Globus pallidus (tissue), 1 donor: ENCODE measurements at places on chromosomes 7 and 10.
A peak's percentile ranks its signal among the peaks of the same experiment; 100 is the strongest.

DNA sequence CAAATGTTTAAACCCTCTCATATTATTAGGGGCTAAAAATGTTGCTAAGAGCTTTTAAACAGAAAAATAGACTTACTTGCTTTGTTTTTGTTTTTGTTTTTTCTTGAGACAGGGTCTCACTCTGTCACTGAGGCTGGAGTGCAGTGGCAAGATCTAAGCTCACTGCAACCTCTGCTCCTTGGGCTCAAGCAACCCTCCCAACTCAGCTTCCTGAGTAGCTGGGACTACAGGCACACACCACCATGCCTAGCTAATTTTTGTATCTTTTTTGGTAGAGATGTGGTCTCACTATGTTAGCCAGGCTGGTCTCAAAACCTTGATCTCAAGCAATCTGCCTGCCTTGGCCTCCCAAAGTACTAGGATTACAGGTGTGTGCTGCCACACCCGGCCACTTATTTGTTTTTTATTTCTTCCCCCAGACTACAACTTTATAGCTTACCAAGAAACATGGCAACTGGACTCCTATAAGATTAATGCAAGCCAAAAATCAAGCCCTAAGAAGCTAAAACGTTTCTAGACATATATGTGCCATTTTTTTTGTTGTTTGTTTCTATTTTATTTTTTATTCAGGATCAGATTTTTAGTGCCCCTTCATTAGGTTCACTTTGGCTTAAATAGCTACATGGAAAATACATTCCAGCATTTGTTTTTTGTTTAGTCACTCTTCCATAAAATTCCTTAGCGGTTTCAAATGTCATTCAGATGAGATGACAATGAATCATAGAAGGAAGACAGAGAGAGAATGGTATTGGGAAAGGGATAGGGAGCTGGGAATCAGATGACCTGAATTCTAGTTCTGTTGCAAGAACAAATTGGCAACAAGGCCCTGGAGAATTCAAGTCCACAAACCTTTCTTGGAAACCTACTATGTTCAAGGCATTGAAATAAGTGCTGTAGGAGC, 163.4 kb upstream of the MKLN1 start:
- no peak for DNase-seq

- no peak for DNase-seq
Measured at GRCh38 chr7:44853391-44853790, 5.5 kb upstream of the H2AZ2 start.

- peak; percentile 49 for DNase-seq
Measured at GRCh38 chr7:12570534-12571461, at the start of gene SCIN. SCIN (plus strand) TSS chr7:12570720; CDS start chr7:12570787, 67 bp downstream.

GRCh38 chr10:133277277-133277992, 767 bp upstream of the ADAM8 start:
- DNase-seq: no peak

- no peak for DNase-seq
Measured at GRCh38 chr10:78319841-78320240, 286.2 kb downstream of the RPS24 start.

DNA sequence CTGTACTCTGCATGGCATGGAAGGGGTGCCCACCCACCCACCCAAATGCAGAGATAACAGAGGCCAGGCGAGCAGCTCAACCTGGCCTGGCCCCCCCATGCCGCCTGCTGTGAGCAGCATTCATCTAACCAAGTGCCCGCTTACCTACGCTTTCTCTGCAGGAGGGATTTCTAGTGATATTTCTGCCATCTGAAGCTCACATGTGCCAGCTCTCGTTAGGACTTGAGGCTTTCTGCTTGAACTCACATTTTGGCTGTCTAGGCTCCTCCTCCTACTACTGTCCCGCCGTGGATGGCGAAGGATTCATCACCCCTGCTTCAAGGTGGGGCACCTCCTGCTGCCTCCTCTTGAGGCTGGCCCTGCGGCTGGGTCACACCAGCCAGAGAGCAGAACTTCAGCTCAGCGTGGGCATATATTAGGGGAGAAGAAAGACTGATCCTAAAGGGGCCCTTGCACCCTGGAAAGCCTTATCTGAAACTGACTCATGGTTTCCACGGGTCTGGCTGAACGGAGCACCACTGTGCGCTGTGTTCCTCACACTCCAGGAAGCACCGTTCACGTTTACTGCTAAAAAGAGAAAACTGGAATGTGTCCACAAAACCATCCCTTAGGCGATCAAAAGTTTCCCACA, 45.5 kb downstream of the CTBP2 start:
- no peak for DNase-seq

- DNase-seq: no peak
Measured at GRCh38 chr7:94687076-94687475, 31.1 kb upstream of the SGCE start.

- DNase-seq: no peak
Measured at GRCh38 chr7:26675143-26675887, 189.1 kb downstream of the SKAP2 start.

- DNase-seq: peak; percentile 42
Measured at GRCh38 chr7:107501593-107501992, 31.7 kb downstream of the GPR22 start.

- DNase-seq: no peak
Measured at GRCh38 chr7:74554178-74554577, 100.5 kb downstream of the GTF2IRD1 start.

- DNase-seq: no peak
Measured at GRCh38 chr7:110484356-110484755, 606.6 kb upstream of the LRRN3 start.

DNA sequence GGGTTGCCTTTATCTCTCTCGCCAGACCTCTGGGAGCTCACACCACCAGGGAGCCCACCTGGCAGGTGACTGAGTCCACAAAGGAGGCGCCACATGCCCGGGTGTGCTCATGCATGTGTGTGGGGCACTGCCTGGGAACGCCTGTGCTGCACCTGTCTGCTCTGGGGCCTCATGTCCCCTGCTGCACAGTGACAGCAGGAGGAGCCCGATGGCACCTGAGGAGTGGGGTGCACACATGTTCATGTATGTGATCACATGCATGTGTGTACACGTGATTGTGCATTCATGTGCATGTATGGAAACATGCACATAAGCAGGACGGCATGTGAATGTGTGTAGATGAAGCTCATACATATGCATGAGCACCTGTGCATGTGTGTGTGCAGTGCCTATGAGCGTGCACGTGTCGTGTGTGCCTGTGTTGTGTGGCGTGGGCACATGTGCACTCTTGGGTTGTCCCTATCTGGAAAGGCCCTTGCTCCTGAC, 22.0 kb downstream of the YKT6 start:
- no peak for DNase-seq

- no peak for DNase-seq
Measured at GRCh38 chr7:93239824-93240223, 7.7 kb downstream of the VPS50 start.

GRCh38 chr7:156019776-156020565, 207.7 kb upstream of the SHH start:
- DNase-seq: no peak

GRCh38 chr10:104472957-104473745, 119.5 kb downstream of the CFAP58 start:
- DNase-seq: no peak

- no peak for DNase-seq
Measured at GRCh38 chr7:129279757-129280156, 54.9 kb downstream of the AHCYL2 start.

GRCh38 chr7:130151591-130152492, 53.4 kb downstream of the TMEM209 start:
- no peak for DNase-seq

DNA sequence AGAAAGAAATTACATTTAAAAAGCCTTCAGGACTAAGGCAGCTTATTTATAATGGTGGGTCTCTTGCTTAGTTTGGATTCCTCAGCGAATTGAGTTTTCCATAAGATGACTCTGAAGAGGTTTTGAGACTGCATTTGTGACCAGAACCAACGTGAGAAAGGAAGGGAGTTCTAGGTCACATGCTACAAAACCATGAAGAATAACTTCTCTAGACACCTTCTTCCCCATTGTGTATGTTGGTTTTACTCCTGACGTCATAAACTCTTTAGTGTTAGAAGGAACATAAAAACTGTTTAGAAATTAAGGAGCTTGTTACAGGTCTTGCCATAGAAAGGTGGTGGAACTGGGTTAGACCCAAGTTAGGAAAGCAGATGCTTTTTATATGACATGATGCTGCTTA, 11.1 kb downstream of the PTPN12 start:
- no peak for DNase-seq

GRCh38 chr7:133836666-133837065, 290.5 kb upstream of the LRGUK start:
- DNase-seq: no peak

DNA sequence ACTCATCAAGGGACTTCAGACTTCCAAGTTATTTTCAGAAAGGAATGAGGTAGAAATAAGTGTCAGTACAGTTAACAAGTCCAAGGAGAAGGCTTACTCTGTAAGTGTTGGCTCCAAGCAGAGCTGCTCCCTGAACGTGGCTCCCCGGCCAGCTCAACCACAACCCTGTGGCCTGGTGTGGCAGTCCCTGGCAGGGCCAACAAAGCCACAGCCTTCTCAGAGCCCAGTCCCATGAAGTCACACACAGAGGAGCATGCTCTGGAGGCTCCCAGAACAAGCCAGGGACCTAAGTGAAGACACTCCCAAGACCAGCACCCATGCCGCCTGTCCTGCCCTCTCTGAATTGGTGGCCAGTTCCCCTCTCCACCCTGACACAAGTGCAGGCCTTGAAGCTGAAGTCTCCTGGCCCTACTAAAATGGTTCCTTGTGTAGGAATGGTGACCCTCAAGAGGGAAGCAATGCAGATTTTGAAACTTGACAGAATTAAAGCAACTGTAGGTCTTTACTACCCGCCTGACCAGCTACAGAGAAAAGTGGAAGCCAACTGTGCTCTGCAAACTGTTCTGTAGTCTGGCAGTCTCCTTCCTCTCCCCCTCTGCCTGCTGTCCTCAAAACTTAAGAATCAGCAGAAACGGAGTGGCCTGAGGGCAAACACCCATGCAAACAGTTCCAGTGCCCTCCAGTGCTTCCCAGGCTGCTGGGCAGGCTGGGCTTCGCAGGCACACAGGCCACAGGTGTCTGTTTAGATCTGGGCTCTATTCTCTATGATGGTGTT, 51.1 kb downstream of the NOD1 start:
- DNase-seq: no peak

GRCh38 chr10:78746155-78746763, 322.5 kb upstream of the ZMIZ1 start:
- no peak for DNase-seq

GRCh38 chr7:37208528-37208927, 240.1 kb downstream of the ELMO1 start:
- peak; percentile 95 for DNase-seq

GRCh38 chr10:4843525-4844180, 17.6 kb downstream of the AKR1E2 start:
- DNase-seq: no peak

- DNase-seq: peak; percentile 49
Measured at GRCh38 chr10:117541909-117542705, 439 bp upstream of the EMX2 start.

DNA sequence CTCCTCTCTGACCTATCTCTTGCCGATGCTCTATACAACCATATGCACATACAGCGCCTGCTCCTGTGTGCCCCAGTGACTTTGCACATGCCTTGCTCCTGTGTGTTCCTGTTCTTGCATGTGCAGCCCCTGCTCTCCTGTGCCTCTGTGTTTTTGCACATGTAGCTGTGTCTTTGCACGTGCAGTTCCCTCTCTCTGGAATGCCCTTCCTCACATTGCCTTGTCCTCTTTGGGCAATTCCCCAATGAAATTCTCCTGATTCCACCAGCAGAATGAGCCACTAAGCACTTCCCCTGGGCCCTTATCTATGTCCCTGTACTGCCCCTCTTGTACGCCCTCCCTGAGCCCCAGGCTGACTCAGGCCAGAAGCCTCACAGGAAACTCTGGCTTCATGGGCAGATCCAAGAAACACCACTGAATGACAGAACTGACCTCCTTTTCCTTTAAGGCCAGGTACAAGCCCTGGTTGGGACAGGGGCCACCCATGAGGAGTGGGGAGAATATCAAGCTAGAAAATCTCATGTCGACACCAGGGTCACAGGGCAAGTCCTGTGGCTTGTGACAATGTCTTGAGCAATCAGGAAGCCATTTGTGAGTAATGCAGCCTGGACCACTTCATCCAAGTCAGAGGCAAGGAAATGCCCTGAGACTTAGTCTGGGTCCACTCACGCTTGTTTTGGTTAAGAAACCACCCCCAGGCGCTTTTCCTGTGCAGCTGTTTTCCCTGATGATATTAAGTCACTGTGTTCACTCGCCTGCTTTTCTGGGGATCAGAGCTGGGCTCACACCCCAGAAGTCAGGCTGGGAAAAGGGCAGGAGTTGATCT, 1.9 kb upstream of the ARHGAP22 start:
- no peak for DNase-seq

- DNase-seq: no peak
Measured at GRCh38 chr7:46385662-46386309, 464.7 kb upstream of the IGFBP3 start.

- DNase-seq: no peak
Measured at GRCh38 chr7:17446340-17446739, 147.9 kb downstream of the AHR start.

- DNase-seq: no peak
Measured at GRCh38 chr10:36421992-36422391, 703.4 kb upstream of the ANKRD30A start.

GRCh38 chr7:112381311-112382091, 68.8 kb upstream of the IFRD1 start:
- no peak for DNase-seq

- DNase-seq: no peak
Measured at GRCh38 chr7:137583172-137583571, 239.6 kb upstream of the PTN start.

GRCh38 chr10:116888380-116889055, 39.2 kb downstream of the ENO4 start:
- no peak for DNase-seq

DNA sequence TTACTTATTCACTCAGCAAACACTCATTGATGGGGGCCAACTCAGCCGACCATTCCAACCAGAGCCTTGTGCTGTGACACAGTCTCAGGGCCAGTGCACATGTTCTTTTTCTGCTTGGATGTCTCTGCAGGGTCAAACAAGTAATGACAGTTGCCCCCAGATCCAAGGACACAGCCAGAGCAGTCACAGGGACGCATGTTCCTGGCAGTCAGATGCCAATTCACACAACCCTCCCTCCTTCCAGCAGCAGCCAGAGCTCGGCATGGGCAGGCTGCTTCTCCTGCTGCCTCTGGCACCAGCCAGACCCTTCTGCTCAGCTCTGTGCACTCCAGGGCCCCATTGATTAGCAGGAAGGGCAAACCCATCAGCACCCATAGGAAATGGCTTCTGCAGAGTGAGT, 20.3 kb downstream of the DRGX start:
- DNase-seq: no peak
